ENCODE measurements at places on chromosomes 3 and 15.

GRCh38 chr3:61669668-61670299 is 108.4 kb downstream of the PTPRG start:
- H3K4me3 ChIP-seq: no peak overlapping the region
- H3K36me3 ChIP-seq: no peaks in the 10 kb centered on the region
- H3K4me1 ChIP-seq: peaks cover 5% of the 10 kb centered on the region
- no peak overlapping the region for H3K27ac ChIP-seq
- H3K27me3 ChIP-seq: no peaks in the 10 kb centered on the region

DNA sequence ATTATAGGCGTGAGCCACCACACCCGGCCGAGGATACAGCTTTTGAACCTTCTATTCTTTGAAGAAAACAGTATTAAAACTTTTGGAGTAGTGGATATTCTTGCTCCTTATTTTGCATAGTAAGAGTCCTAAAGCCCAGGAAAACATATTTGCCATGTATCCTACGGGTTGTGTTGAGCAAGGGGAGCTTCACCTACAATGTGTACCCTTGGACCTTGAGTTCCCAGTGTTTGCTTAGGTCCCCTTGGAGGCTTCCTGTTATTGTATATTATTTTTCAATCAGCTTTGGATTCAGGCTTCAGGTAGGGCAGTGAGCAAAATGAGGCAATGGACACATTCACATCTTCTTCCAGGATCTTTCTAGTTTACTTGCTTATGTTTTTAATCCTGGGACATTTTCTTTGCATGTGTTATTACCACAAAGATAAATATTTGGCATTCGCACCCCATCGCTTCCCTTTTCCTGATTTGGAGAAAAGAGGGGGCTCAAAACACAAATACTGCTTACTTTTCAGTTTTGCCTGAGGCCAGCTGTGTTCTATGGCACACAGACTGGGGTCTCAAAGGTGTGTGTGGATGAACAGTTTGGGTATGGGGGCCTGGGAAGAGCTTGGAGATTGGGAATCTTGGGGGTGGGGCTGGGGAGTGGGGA is 88.7 kb downstream of the FNDC3B start:
- H3K27me3 ChIP-seq: no peaks in the 10 kb centered on the region
- no peak for DNase-seq
- peaks cover 93% of the 10 kb centered on the region for H3K4me1 ChIP-seq
- H3K4me3 ChIP-seq: no peak overlapping the region

- no peak overlapping the region for H3K4me3 ChIP-seq
- H3K27me3 ChIP-seq: peaks cover 46% of the 10 kb centered on the region
- peaks cover 38% of the 10 kb centered on the region for H3K4me1 ChIP-seq
- H3K27ac ChIP-seq: peak overlapping the region; percentile 83
- no peaks in the 10 kb centered on the region for H3K36me3 ChIP-seq
These were observed 12.7 kb upstream of the FGD5 start for GRCh38 chr3:14805961-14806537.

DNA sequence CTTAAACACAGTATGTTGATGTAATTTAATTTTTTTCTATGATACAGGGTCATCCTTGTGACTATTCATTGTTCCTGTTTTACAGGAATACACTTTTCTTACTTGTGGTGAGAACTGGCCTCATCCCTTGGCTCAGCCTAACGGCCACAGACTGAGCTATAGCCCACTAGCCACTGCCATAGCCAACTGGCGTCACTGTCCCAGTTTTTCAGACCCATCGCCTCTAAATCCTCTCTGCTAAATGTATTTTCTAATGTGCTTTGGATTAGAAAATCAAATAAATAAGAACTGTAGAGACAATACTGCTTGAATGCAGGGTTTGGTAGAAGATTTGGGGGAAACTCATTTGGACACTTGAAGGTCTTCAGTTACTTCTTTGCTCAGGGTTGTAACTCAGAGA is 113.1 kb downstream of the TIGIT start:
- DNase-seq: no peak
- H3K4me3 ChIP-seq: no peak overlapping the region
- H3K36me3 ChIP-seq: no peaks in the 10 kb centered on the region
- H3K27ac ChIP-seq: no peak overlapping the region
- peaks cover 14% of the 10 kb centered on the region for H3K4me1 ChIP-seq

DNA sequence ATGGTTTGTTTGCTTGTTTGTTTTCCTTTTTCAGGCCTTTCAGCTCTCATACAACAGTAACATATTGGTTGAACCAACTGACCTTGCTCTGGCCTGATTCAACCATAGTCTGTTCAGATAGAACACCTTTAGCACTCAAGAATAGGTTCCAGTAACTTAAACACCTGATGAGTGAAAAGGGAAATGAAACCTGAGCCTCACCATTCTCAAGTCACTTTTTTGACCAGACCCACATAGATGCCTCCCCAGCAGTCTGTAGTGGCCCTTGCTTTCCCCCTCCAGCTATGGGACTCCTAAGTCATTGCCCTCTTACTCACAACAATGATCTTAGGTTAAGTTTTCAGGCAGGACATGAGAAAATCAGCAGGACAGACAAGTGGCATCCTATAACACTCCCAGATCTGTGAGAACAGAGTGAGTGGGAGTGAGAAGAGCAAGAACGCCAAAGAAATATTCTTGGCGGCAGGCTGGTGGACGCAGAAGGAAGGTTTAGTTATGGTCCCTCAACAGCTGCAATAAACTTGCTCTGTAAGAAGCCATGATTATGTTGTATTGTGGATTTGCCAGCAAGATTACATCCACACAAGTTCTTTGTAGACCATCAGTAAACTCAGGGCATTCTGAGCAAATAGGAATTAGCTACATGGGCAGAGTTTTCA is 367.5 kb downstream of the MECOM start:
- no peaks in the 10 kb centered on the region for H3K27me3 ChIP-seq
- peak; percentile 74 for DNase-seq
- H3K36me3 ChIP-seq: no peaks in the 10 kb centered on the region
- H3K4me3 ChIP-seq: no peak overlapping the region

DNA sequence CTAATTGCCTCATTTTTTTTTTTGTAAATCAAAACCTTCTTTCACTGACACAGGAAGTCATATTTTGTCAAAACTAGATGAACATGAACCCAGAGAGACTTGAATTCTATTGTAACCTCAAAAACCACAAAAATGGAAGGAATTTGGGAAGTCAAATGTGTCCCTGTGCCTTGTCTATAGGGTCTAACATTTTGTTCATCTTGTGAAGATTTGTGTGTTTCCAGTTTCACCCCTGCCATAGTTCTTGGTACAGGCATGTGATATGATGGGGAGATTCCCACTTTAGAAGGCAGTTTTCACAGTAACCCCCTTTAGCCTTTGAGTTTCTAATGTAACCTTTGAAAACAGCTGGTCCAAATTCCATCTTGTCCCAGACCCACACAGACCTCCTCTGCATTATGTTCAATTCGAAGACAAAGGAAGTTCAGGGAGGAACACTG is 318.5 kb upstream of the ADAMTS9 start:
- H3K27me3 ChIP-seq: no peaks in the 10 kb centered on the region
- no peak overlapping the region for H3K27ac ChIP-seq
- H3K4me1 ChIP-seq: no peaks in the 10 kb centered on the region
- no peak overlapping the region for H3K4me3 ChIP-seq

GRCh38 chr3:106699122-106699521 is 678.1 kb upstream of the CCDC54 start:
- H3K4me1 ChIP-seq: no peaks in the 10 kb centered on the region
- no peak for DNase-seq
- H3K36me3 ChIP-seq: no peaks in the 10 kb centered on the region
- no peak overlapping the region for H3K27ac ChIP-seq
- H3K4me3 ChIP-seq: no peak overlapping the region

GRCh38 chr15:53811530-53811929 is 52.1 kb upstream of the WDR72 start:
- H3K4me1 ChIP-seq: no peaks in the 10 kb centered on the region
- H3K36me3 ChIP-seq: no peaks in the 10 kb centered on the region
- peaks cover 5% of the 10 kb centered on the region for H3K27me3 ChIP-seq
- H3K4me3 ChIP-seq: no peak overlapping the region
- no peak for DNase-seq

DNA sequence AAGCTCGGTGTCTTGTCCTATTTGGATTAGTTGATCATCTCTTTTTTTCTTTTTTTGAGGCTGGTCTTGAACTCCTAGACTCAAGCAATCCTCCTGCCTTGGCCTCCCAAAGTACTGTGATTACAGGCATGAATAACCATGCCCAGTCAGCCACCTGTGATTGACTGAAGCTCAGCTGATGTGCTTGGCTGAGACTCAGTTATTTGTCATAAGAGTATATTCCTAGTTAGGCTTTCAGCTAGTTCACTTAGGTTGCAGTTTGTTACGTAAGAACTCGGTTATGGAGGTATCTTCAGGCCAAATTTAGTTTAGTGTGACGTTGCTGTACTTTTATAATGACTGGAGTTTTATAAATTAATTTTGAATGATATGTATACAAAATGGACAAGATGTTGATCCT is 365.0 kb downstream of the SV2B start:
- no peak overlapping the region for H3K4me3 ChIP-seq
- no peak overlapping the region for H3K27ac ChIP-seq
- no peaks in the 10 kb centered on the region for H3K27me3 ChIP-seq
- DNase-seq: no peak

- DNase-seq: no peak
- no peak overlapping the region for H3K27ac ChIP-seq
- H3K27me3 ChIP-seq: no peaks in the 10 kb centered on the region
- H3K4me3 ChIP-seq: no peak overlapping the region
These were observed 297.1 kb upstream of the ROPN1 start for GRCh38 chr3:124288996-124289395.

DNA sequence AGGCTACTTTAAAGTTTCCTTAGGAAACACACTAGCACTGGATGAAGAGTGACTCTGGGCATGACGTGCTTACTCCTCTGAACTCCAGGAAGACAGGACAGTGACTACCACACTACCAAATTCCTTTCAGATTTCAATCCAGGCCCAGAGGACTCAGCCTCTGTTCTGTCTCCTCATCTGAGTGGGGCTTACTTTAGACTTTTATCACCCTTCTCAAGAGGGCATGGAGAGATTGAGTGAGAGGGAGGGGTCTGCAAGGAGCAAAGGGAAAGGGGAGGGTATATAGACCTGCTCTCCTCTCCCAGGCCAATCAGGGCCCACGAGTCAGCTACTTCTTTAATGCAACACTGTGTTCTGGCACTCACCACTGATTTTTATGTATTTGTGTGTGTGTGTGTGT is 29.4 kb upstream of the RSL24D1 start:
- no peak for DNase-seq
- no peaks in the 10 kb centered on the region for H3K27me3 ChIP-seq
- H3K36me3 ChIP-seq: no peaks in the 10 kb centered on the region
- H3K4me3 ChIP-seq: no peak overlapping the region
- H3K4me1 ChIP-seq: peaks cover 10% of the 10 kb centered on the region
- peak overlapping the region; percentile 93 for H3K27ac ChIP-seq

DNA sequence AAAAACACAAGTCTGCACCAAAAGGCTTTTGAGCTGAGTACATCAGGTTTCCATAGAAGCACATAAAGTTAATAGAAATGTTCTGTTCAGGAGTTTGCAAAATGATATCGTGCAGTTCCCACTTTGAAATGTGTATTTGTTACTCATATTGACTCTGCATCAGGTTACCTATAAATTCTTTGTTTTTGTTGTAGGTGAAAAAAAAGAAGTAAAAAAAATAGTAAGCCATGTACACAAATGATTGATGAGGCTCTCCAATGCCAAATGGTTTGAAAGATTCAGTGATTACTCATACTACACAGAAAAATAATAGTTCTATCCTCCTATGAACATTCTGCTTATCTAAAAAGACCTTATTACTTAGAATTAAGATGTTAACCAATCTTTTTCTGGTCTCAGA is 287.3 kb upstream of the MME start:
- no peaks in the 10 kb centered on the region for H3K36me3 ChIP-seq
- H3K27ac ChIP-seq: no peak overlapping the region
- DNase-seq: no peak
- no peak overlapping the region for H3K4me3 ChIP-seq

- no peak overlapping the region for H3K27ac ChIP-seq
- H3K36me3 ChIP-seq: peaks cover 16% of the 10 kb centered on the region
- DNase-seq: no peak
- no peaks in the 10 kb centered on the region for H3K27me3 ChIP-seq
These were observed 15.3 kb downstream of the B3GNT5 start for GRCh38 chr3:183268366-183268765.

GRCh38 chr15:98330692-98331435 is 317.5 kb upstream of the IGF1R start:
- H3K4me3 ChIP-seq: no peak overlapping the region
- H3K27me3 ChIP-seq: peaks cover 4% of the 10 kb centered on the region
- H3K36me3 ChIP-seq: no peaks in the 10 kb centered on the region

- H3K27ac ChIP-seq: no peak overlapping the region
- H3K27me3 ChIP-seq: no peaks in the 10 kb centered on the region
- no peak for DNase-seq
- H3K4me3 ChIP-seq: no peak overlapping the region
- H3K36me3 ChIP-seq: no peaks in the 10 kb centered on the region
- no peaks in the 10 kb centered on the region for H3K4me1 ChIP-seq
These were observed 36.5 kb downstream of the KLF15 start for GRCh38 chr3:126320517-126321293.

DNA sequence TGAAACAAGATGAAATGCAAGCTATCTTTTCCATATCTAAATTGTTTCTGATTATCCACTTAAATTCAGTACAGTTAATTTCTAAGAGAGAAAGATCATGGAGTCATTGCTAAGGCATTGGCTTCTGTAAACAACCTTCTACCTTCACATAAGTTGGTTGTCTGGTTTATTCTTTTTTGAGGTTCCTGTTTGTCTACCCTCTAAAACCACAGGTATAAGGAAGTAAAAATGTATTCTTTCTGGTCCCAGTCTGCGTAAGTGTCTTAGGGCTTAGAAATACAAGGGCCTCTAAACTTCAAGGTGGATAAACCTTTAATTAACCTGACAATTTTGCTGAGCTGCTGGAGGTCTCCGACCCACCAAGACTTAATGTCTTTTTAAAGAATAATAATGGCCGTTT is 3.6 kb upstream of the ATOSA start:
- H3K4me3 ChIP-seq: no peak overlapping the region
- no peak overlapping the region for H3K27ac ChIP-seq
- no peaks in the 10 kb centered on the region for H3K4me1 ChIP-seq
- DNase-seq: no peak

Measured in left lung (tissue), 14 donors.